ENCODE measurements at places on chromosomes 1 and 21.

DNA sequence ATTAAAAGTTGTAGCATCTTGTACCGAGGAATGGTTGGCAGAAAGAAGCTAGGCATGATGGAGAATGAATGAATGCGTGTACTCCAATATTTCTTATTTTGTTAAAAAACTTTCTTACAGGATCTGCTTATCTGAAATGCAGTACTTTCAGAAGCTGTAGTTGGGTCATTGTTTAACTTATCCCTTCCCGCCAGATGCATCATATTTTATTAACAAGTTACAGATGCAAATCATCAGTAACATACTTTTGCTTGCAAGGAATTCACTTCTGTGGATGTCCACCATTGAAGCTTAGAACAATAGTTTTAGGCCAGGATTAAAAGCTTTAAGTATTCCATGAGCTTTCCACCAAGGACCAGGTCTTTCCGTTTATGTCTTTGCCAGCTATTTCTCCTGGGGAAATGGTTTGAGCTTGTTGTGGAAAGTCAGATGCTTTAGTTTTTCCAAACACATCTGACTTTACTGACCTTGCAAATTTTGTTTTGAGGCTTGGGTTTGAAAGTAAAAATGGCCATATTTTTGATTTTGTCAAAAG, 65.4 kb downstream of the PATJ start:
- no peak for DNase-seq

DNA sequence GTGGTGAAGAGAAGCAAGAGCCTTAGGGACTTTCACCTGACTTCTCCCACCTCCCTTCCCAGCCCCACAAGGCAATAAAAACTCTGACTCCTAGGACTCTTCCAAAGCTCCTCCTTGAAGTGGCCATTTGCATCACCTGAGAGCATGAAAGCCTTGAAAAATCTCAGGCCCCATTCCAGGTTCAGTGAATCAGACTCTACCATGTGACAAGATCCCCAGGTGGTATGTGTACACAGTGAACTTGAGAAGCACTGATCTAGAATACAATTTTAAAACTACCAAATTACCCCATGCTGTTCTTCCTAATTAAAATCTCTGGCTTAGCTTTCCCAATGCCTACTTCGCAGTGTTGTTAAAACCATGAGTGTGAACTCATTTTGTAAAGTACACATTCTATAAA, 195.1 kb upstream of the SAMSN1 start:
- DNase-seq, result no peak

- no peak for DNase-seq
Measured at GRCh38 chr1:20383631-20384030, 93.0 kb downstream of the VWA5B1 start.

GRCh38 chr1:51729824-51730301, 113.0 kb downstream of the OSBPL9 start:
- DNase-seq, result peak; percentile 81

GRCh38 chr1:6095511-6096242, 50.0 kb downstream of the KCNAB2 start:
- peak; percentile 34 for DNase-seq

GRCh38 chr1:221776495-221777301, 34.8 kb upstream of the DUSP10 start:
- DNase-seq, result no peak

DNA sequence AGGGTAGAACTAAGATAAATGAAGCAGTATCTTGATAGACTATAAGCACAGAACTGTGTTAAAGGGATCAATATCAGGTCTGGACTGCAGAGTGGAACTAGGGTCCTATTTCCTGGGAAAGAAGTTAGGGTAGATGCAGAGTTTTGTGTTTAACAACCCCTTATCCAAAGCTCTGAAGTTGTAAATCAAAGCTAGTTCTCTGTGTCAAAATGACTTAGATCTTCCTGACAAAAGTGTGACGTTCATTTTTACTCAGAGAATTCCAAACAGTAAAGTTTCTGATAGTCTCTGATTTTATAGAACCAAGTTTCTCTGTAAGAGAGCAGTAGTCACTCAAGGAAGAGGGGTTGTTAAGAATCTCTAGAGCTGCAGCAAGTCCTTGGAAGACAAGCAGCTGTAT, 8.3 kb downstream of the NUCKS1 start:
- no peak for DNase-seq

- no peak for DNase-seq
Measured at GRCh38 chr1:212484701-212485570, 52.2 kb downstream of the NENF start.

GRCh38 chr1:3061566-3061965, 7.4 kb upstream of the PRDM16 start:
- DNase-seq, result no peak

GRCh38 chr1:181116819-181117390, 28.4 kb downstream of the IER5 start:
- no peak for DNase-seq

DNA sequence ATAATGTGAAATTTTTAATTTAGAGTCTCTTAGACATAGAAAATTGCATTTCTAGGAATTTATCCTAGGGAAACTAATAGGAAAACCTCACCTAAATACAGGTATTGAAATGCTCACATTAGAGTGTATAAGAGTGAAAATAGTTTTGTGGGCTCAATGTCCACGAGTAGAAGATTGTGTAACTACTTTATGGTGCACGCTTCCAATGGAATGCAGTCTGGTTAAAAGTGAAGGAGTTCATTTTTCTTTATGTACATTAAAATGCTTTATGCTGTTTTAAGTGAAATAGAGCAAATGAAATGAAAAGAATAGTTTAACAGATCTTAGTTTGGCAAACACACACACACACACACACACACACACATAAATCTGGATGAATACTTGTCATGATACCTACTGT, 278.2 kb downstream of the USP25 start:
- no peak for DNase-seq

- no peak for DNase-seq
Measured at GRCh38 chr1:63635681-63636080, 42.5 kb downstream of the PGM1 start.

GRCh38 chr1:107250169-107250568, 109.3 kb downstream of the NTNG1 start:
- no peak for DNase-seq

- DNase-seq, result no peak
Measured at GRCh38 chr1:218614031-218614430, 268.9 kb downstream of the TGFB2 start.

DNA sequence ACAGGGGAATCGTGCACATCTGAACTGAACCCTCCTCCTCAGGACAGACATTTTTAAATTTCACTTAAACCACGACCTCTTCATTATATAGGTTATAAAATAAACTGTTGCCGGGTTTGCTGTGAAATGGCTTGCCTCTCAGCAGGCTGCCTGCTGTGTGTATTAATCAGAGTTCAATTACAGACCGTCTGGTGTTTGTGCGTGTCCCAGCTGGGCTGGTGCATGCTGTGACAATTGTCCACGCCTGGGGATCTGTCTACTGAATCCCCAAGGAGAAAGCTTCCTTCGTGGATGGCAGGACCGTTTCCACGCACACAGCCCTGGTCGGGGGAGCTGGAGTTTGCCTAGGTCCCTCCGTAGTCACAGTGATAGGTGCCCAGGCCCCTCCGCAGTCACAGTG, 13.4 kb upstream of the AGPAT3 start:
- no peak for DNase-seq

DNA sequence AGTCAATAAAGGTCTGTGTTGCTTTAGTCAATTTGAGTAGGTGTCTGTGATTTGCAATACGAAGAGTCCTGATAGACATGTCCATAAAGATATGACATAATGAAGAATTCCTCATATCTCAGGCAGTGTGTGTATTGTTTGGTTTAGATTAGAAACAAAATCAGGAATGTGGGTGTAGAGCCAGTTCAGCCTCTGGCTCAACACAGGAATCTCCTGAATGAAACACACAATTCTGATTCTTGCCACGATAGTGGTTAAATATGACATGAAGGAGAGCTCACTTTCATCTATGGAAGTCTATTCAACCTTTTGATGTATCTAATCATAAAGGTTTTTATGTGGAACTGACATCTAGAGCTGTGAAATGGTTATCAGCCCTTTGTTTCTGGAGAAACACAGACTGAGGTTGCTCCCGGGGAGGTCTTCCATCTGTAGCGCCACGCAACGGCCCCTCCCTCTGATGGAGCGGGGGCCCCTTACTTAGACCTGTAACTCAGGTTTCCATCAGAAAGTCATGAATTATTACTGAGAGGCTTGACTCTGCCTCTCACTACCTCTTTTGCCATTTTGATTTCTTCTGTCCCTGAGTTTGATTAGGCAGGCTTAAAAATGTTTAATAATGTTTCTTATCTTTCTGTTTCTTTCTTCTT, 19.5 kb downstream of the TSPAN2 start:
- no peak for DNase-seq

DNA sequence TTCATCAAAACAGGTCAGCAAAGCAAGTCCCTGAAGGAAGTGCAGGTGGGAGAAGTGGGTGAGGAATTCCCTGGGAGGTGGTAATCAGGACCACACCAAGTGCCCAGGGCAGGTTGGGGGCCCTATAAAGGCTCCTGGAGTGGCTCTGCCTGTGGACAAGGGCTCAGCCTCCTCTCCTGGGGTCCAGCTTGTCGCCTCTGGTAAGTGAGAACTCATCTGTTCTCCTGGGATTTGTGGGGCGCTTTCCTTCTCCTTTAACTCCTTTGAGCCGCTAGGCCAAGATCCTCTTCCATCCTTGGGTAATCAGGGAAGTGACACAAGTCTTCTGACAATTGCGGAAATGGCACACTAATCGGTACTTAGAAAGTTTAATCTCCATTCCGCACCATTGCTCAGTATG, at the start of gene SPRR4:
SPRR4 (plus strand) TSS at position 154 of the 400 bp plus-strand sequence. CDS start 1,243 bp downstream, outside the sequence.
- no peak for DNase-seq

DNA sequence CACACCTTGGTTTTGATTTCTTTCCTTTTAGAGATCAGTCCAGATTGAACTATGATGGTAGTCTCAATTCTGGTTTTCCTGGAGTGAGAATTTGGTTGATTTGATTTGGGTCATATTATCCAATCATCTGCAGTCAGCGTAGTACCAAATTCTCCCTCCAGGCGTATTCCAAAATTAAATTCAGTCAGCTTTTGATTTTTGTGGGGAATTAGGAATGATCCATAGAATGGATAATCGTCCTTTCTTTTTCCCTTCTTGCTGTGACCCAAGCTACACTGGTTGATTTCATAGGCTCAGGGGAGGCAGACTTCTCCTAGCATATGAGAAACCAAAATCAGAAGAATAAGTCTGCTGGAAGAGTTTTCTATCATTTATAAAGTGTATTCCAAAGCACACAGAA, 4.9 kb downstream of the PRCC start:
- DNase-seq, result no peak

DNA sequence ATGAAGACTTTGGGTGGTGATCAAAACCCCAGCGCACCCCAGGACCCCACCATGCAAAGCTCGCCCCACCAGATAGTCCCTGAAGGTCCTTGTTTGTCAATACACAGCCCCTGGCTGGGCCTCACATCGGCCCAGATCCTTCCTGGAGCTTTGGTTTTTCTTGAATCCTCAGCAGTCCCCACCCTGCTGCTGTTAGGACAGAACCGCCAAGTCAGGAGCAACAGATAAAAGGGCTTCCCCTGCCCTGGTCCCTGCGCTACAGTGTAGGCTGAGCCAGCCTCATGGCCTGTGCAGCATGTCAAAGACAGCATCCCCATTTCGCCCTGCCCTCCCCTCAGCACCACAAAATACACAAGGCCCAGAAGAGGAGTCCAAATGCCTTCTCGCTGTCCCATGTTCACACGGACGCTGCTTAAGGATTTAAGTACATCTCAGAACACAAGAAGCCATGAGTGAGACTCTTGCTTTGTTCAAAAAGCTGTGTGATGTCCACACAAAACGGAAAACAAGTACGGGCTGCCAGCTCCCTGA, 65.7 kb downstream of the PSMG1 start:
- no peak for DNase-seq

DNA sequence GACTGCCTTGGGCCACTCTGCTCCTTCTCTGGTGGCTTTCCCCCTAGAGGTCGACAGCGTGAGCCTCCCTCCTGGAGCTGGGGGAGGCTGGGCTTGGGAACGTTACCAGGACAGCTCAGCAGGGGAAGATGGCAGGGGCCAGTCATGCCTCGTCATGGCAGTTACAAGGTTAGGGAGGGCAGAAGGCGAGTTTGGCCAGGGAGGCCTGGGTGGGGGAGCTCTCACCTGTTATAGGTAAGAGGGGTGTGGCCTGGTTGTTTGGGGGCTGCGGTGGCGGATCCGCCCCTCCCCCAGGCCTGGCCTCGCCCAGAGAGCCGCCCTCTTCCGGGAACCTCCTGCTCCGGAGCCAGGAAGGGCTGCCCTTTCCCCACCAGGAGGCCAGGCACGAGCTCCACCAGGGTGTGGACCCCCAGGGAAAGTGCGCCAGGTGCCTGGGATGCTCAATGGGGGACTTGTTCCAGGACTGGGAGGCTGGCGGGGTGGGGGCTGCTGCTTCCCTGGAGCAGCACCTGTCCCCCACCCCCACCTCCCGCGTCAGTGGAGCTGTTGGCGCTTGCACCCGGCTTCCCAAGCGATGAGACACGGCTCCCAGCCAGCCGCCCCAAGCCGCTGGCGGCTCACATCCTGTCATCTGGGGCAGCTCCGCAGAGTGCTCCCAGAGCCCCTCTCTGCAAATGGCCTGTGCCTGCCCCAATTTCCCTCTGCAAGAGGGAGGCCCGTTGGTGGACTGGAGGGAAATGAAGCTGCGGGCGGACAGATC, 23.6 kb upstream of the PKP1 start:
- DNase-seq, result no peak

- DNase-seq, result no peak
Measured at GRCh38 chr1:219269171-219269570, 95.5 kb downstream of the LYPLAL1 start.

DNA sequence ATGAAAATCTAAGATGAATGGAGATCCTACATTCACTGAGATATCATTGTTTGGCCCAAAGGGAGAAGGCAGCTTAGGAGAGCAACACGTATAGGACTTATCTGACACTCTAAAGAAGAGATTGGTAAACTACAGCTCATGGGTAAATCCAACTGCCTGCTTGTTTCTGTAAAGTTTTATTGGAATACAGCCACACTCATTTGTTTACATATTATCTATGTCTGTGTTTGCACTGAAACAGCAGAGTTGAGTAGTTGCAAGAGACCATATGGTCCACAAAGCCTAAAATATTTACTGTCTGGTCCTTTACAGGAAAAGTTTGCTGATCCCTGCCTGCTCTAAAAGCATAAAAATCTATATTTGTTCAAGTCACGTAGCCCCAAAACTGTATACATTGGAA, 14.3 kb upstream of the LRRC53 start:
- DNase-seq, result no peak

DNA sequence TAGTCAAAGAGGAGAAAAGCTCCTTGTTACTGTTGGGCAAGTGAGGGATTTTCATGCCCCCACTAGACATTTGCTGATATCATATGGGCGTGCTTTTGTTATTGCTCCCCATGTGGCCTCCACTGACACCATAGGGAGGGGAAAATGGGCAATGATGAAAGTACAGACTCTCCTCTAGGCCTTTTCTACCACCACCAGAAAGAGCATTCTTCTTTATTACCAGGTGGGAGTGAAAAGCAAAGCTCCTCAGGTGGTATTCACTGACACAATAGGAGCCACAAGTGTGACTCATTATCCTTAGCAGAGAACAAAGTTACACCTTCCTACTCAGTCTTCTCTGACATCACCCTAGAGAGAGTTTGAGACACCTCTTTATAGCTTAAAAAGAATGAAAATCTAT, 667.1 kb downstream of the LTN1 start:
- DNase-seq, result no peak

All from Right ventricle myocardium inferior (tissue), 1 donor.